ENCODE measurements at places on chromosomes 12 and 14.

DNA sequence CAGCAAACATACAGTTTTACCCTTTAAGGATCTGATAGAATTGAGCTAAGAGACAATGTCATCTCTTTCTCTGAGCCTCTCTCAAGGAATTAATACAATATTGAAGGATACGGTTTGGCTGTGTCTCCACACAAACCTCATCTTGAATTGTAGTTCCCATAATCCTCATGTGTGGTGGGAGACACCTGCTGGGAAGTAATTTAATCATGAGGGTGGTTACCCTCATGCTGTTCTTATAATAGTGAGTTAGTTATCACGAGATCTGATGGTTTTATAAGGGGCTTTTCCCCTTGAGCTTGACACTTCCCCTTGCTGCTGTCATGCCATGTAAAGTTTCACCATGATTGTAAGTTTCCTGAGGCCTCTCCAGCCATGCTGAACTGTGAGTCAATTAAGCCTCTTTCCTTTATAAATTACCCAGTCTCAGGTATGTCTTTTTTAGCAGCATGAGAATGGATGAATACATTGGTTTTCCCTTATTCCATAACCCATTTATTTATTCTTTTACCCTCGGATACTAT lies 47.6 kb downstream of the TMEM30B start:
- no peak for DNase-seq

GRCh38 chr14:57707219-57707618 lies 158.7 kb downstream of the SLC35F4 start:
- DNase-seq, result no peak

GRCh38 chr12:89890161-89890560 lies 181.5 kb upstream of the ATP2B1 start:
- no peak for DNase-seq

DNA sequence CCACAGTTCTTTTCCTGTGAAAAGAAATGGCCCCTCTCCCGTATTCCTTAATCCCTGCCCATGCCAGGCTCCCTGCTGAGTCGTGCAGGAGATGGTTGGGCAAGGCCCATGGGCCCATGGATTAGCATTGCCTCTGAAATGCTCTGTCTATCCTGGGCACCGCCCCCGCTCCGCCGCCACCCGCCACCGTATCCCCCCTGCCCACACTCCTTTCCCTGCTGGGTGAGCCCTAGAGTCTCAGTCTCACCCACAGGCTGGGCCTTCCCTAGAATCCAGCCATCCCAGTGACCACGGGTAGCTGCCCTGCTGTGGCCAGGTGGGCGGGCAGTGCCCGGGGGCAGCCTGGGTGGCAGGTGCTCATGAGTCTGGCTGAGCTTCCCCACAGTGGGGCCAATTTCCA lies 50.6 kb downstream of the TSPAN11 start:
- no peak for DNase-seq

GRCh38 chr12:67280572-67280971 lies 11.4 kb downstream of the CAND1 start:
- no peak for DNase-seq

DNA sequence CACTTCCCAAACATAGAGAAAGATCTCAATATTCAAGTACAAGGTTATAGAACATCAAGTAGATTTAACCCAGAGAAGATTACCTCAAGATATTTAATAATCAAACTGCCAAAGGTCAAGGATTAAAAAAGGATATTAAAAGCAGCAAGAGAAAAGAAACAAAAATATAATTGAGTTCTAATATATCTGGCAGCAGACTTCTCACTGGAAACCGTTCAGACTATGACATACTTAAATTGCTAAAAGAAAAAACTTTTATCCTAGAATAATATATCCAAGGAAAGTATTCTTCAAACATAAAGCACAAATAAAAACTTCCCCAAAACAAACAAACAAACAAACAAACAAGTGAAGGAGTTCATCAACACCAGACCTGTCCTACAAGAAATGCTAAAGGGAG lies 92.4 kb downstream of the FSCB start:
- DNase-seq, result no peak

DNA sequence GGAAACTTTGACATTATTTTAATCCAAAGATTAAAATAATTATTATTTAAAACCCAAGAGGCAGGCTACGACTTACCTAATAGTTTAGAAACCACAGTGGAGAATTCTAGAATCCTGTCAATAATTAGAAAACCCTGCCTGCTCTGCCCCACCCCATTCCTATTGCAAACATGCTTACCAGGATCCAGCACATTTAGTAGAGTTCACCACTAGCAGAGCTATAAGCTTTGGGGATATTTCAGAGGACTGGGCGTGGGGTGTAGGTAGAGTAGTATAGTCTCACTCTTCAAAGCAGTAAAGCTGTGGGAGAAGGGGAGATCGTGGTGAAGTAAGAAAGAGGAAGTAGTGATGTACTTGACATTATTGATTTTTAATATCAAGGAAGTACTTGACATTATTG lies 100.3 kb downstream of the FIGNL2 start:
- no peak for DNase-seq

DNA sequence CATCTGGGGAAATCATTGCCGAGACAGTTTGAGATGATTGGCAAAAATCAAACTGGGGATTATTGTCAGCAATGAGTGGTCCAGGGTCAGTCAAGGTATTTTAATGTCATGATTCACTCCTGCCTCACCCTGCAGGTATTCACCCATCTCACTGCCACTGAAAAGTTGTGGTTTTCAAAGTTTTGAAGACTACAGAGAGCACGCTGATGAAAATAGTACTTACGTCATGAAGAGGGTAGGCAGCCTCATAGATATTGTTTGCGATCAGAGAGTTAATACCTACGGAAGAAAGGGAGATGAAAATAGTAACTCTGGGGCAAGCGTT lies 138.0 kb downstream of the ANO2 start:
- DNase-seq, result no peak

GRCh38 chr12:1324099-1324498 lies 270.3 kb downstream of the FBXL14 start:
- no peak for DNase-seq
